Left ventricle myocardium superior (tissue), 1 donor: ENCODE measurements at places on chromosomes 6 and 20. TPM values are rescaled to one million over a fixed set of nuclear protein-coding genes. Genes with fewer than 3 reads are reported as not detected.

Gene GFOD1
- total RNA-seq: 33.7 TPM

Gene C20orf202
- total RNA-seq: 0.25 TPM

Gene FAM110A
- total RNA-seq: 3.1 TPM

Gene SPAG4
- total RNA-seq: 3.1 TPM

GRCh38 chr20:40323361-40323794, 365.7 kb downstream of the MAFB start:
- no peak for DNase-seq

- peak; percentile 18 for DNase-seq
Measured at GRCh38 chr20:63051186-63051860, 44.6 kb upstream of the BHLHE23 start.

GRCh38 chr6:7153789-7154188, 46.0 kb downstream of the RREB1 start:
- DNase-seq: no peak

DNA sequence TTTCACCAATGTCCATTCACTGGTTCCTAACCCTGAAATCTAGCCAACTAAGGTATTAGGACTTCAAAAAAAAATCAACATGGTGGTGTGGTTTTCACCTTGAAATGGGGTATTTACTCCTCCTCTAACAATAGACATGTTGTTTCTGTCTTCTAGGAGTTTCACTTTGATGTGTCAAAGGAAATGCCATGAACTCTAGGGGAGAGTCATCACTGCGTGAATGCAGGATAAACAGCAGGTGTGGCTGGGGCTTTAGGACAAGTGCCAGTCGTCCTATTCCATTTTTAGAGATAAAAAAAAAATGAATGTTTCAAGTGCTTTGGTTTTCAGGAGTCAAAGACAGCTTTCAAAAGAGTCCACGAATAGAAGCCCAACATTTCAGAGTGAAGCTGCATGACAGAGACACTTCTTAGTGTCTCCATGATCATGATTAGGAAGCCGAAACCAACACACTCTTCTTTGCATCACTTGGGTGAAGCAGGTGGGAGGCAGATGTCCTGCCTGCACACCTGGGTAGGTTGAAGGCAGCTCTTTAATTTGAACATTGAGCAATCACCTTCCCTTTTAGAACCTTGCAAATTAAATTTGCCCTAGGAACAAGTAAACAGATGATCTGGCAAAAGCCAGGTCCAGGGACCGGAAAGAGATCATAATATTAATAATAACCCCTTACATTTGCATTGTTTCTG, 328.5 kb upstream of the PRDM1 start:
- no peak for DNase-seq

DNA sequence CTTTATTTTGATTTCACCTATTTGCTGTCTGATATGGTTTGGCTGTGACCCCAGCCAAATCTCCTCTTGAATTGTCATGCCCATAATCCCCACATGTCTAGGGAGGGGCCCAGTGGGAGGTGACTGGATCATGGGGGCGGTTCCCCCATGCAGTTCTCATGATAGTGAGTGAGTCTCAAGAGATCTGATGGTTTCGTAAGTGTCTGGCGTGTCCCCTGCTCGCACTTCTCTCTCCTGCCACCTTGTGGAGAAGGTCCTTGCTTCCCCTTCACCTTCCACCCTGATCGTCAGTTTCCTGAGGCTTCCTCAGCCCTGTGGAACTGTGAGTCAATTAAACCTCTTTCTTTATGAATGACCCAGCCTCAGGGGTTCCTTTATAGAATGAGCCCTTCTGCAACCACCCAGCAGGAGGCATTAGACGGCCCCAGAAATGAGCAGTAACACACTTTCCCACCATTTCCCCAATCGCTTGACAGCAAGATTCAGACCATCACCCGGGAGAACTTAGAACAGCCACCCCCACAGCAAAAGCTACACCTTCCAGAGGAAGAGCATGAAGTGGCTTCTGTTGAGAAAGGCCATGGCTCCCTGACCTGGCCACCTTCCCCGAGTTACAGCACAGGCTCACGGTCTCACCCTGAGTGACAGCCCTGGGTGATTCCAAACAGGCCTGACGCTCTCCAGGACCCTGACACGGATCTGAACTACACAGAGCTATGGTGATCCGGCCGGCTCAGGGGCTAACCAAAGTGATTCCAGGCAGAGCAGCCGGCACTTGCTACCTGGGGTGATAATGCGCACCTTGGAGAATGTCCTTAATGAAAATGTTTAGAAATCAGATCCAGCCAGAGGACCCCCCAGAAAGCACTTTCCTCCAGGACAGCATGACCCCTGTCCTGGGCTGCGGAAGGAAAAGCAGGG, 131.2 kb upstream of the CDH4 start:
- DNase-seq: peak; percentile 46
